Kidney epithelial cell (primary cell): ENCODE measurements at places on chromosomes 7 and 10.
A peak's percentile ranks its signal among the peaks of the same experiment; 100 is the strongest.

DNA sequence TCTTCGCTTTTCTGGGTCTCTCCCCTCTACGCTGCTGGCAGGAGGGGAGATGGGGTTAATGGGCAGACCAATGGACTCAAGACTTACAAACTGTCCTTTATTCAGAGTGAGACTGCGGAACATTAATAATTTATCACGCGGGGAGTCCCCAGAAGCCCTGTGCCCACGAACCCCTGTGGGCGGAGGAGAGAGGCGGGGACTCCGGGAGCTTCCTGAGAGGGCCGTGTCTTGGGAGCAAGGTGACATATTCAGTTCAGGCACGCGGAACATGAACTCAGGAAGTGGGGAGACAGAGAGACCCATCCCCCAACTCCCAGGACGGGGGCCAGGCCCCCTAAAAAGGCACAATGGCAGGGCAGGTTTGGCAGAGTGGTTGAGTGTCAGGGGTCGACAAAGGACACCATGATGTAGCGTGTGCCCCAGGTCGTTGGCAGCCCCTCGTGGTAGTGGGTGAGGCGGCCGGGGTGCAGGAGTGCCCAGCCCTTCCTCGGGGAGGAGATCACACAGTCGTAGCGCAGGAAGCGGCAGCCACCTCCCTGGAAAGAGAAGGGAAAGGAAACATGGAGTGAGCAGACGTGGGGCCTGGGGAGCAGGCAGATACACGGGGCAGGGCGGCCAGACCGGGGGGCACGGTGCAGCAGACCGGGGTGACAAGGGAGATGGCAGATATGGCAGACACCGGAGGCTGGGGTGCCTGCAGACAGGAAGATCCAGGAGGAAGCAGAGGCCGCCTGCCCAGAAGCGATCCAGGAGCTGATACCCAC lies 5.2 kb upstream of the MOGAT3 start:
- DNase-seq = no peak

- no peak for DNase-seq
Observed at GRCh38 chr10:36573246-36573645, 552.2 kb upstream of the ANKRD30A start.

- DNase-seq = no peak
Observed at GRCh38 chr10:115903207-115903606, 369.8 kb downstream of the GFRA1 start.

- no peak for DNase-seq
Observed at GRCh38 chr7:1943326-1943725, 273.2 kb downstream of the ELFN1 start.

- no peak for DNase-seq
Observed at GRCh38 chr7:33591490-33591889, 313.8 kb upstream of the BMPER start.

DNA sequence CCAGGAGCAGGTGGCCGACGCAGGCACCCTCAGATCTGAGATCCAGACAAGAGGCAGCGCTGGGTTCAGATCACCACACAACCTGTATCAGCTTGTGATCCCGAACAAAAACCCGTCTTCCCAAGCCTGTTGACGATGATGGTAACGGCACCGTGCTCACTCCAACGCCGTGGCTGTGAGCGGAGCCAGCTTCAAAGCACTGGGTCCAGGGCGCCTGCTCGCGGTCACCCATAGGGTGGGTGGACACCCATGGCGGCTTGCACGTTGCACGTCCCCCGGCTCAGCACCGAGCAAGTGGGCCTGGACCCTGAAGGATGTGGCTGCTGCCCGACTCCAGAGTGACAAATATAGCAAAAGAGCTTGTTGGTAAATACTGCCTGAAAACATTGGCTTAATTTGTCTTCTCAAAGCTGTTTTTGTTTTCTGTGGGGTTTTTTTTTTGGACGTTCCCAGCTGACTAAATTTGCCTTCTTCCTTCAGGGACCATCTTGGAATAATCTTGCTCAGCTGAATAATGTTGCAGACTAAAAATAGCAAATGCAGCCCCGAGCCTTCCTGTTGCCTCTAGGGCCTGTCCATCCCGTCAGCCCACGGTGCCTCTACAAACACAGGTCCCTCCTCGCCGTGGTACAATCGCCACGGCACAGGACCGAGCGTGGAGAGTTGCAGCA lies 41.0 kb downstream of the FOXK1 start:
- no peak for DNase-seq

DNA sequence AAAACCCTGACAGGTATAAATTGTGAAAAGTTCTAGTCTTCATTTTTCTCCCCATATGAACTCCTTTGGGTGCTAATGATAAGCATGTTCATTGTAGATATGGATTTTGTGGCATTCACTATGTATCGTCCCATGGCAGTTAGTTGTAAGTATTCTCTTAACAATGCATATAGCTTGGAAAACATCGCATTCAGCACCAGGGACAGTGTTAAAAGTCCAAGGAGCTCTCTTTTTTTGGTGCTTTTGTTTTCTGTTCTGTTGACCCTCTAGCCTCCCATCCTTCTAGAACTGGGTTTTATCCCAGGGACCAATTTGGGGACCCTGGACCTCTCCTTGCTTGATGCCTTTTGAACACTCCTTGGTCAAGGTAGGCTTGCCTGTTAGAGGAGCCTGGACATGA lies 37.7 kb downstream of the INSYN2A start:
- no peak for DNase-seq

DNA sequence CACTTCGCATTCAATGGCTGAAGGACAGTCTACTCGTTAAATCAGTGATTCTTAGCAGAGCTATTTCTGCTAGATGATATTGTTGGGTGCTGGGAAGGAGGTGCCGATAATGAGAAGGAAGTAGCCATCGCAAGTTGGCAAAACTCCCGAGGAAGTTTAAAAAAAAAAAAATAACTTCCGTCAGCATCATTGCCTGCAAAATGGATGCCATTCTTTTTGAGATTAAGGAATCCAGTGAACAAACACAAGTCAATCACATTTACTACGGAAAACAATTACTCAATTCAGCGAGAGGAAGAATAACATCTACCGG lies 74.4 kb upstream of the SFMBT2 start:
- no peak for DNase-seq

GRCh38 chr7:44313016-44313415 lies 12.4 kb downstream of the CAMK2B start:
- DNase-seq = no peak

DNA sequence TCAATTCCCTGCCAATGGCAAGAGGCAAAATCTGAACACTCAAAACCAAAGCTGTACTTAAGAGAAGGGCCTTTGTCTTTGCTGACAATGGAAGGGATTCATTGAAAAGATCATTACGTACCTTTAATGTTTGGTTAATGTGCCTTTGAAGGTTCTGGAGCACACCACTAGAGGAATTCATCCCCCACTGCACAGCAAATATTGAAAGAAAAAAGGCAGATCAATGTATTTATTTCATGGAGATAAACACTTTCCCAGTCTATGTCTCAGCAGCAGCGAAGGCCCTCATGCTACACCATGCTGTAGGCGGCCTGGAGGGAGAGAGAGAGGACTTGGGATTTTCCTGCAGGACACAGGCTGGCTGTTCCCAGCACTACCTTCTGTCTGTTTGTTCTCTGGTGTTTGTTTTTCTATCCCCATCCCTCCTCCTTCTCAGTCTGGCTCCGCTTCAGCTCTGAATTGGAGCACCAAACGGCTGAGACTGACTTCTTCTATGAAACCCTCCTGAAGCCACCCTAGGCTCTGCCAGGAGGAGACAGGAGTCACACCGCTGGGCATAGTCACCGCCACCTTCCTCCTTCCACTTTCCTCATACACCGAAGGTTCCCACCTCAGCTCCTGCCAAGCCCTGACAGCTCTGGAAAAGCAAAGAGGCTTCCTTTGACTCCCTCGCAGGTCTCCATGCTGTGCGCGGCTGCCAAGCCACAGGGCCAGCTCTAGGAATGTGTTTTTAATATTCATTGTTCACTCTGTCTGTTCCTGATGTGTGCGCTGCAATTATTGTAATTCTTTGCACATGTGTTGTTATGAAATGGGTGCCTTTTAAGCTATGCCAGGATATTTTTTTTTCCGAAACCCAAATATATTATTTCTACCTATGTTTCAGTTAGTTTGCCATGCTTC lies 301.5 kb downstream of the FZD1 start:
- no peak for DNase-seq

- DNase-seq = no peak
Observed at GRCh38 chr7:88147341-88147740, 72.5 kb downstream of the SRI start.

GRCh38 chr10:114394531-114394930 lies 9.8 kb downstream of the AFAP1L2 start:
- no peak for DNase-seq

DNA sequence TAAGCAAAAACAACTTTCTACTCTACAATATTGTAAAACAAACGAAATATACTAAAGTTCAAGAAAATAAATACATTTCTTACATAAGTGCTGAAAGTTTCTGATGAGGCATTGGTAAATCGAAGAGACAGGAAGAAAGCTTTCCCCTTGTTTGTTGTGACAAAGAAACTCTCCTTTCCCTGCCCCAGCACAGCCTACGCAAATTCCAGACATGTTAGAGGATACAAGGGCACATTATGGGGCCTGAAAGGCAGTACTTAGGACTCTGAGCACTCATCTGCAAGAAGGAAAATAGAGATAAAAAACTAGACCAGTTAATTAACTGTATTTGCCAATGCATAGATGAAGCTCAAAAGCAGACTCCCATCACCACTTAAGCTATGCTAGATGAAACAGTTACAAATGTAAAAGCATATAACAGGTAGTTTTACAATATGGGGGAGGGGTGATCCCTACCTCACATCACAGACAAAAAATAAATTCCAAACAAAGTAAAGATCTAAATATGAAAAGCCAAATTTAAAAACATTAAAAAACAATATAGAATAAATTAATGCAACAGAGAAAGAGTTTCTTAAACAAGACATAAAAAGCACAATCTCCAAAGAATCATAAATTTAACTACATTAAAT lies 21.8 kb downstream of the ARHGAP19 start:
- no peak for DNase-seq

DNA sequence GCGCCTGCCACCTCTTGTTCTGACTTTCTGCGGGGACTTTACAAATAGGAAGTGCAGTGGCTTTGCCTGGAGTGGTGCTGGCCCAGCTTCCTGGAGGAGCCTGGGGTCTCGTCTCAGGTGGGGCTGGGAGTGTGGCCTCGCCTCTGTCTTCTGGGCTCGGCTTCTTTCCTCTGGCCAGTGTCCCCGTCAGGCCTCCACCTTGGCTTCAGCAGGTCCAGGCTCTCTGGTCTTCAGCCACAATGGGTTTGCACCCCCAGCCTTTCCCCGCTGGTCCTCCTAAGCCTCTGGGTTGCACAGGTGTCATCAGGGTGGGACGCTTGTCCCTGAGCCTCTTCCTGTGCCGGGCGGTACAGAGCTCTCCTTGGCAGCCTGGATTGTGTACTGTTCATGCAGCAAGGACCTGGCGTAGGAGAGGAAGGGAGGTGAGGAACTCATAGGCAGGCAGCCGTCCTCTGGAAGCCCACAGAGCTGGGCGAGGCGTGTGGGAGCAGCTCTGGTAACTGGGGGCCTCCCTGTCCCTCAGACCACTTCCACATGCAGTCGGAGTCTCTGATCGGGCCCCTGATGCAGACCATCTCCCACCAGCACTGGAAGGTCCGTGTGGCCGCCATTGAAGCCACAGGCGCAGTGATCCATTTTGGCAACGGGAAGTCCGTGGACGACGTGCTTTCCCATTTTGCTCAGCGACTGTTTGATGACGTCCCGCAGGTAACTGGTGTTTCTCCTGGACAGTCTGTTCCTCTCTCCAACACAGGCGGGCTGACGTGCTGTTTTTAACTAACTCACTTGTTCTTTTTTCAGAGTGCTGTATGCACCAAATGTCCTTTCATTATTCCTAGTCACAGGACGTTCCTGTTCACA lies 2.3 kb upstream of the PRKAR1B start:
- DNase-seq = no peak

- peak; percentile 98 for DNase-seq
Observed at GRCh38 chr7:138752518-138753149, 45.2 kb upstream of the TMEM213 start.

DNA sequence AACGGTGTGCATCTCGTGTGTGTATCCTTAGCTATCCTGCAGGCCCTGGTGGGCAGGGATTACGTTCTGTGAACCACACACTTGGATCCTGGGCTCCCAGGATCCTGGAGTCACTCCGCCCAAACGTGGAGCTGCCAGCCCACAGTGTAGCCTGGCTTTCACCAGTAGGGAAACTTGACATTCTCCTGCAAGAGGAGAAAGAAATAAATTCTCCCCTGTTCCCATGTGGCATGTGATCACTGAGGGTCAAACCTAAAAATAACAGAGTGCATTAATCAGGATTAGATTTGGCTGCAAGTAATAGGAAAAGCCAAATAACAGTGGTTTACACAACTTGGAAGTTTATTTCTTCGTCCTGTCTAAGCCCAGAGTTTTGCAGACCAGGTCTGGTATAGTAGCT lies 32.3 kb downstream of the PALD1 start:
- DNase-seq = no peak

GRCh38 chr10:34413214-34413613 lies 401.9 kb downstream of the PARD3 start:
- no peak for DNase-seq

- no peak for DNase-seq
Observed at GRCh38 chr10:95626500-95626899, 30.0 kb downstream of the ALDH18A1 start.

- DNase-seq = no peak
Observed at GRCh38 chr7:1972744-1973143, 260.0 kb downstream of the MAD1L1 start.

DNA sequence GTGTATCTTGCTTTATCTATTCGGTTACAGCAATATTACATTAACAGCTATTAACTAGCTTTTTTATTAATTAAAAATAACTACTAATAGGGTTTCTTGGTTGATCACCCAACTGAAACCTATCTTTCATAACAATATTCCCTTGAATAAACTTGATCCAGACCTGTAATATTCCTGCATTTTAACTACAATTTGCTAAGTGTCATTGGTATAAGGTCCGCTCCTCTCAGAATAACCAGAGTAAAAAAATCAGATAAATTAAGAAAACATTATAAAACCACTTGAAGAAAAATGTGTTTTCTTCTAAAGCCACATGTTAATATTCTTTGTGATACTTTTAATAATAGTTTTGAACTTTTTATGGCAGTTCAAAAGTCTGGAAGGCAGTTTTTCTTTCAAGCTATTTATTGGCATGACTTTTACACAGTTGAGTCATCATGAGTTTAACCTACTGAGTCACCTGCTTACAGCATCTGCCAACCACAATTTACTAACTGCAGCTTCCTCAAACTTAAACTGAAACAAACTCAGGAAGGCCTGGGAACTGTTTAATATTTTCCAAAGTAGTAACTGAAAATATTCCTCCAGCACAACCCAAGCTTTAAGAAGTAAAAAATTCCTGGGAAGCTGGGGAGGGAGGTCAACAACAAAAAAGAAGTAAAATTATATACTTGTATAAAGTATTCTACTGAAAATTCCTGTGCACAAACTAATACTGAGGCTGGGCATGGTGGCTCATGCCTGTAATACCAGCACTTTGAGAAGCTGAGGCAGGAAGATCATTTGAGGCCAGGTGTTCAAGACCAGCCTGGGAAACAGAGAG lies 103.2 kb downstream of the NRBF2 start:
- DNase-seq = peak; percentile 90

DNA sequence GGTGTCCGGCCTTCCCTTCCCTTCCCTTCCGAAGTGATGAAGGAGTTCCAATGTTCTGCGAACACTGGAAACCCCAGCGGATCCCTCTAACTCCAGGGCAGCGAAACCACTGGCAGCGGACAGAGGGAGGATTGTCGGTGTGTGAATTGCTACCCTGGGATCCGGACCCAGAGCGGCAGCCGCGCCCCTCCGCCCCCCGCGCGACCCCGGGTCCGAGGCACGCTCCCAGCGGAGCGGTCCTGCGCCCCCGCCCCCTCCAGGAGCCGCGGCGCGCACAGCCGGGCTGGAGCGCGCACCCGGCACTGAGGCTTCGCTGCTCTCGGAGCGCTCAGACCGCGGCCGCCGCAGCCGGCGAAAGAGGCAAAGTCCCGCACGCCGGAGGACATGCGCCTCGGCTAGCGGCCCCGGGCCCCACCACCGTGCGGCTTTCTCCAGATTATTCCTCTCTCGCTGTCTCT lies at the start of gene PTPRZ1:
PTPRZ1 (plus strand) TSS at position 331 of the 458 bp plus-strand sequence. CDS start 339 bp downstream, outside the sequence.
- DNase-seq = no peak
